ENCODE measurements at places on chromosomes 12 and 14.

- no peak for DNase-seq
Measured at GRCh38 chr12:52533686-52534470, 13.7 kb upstream of the KRT5 start.

DNA sequence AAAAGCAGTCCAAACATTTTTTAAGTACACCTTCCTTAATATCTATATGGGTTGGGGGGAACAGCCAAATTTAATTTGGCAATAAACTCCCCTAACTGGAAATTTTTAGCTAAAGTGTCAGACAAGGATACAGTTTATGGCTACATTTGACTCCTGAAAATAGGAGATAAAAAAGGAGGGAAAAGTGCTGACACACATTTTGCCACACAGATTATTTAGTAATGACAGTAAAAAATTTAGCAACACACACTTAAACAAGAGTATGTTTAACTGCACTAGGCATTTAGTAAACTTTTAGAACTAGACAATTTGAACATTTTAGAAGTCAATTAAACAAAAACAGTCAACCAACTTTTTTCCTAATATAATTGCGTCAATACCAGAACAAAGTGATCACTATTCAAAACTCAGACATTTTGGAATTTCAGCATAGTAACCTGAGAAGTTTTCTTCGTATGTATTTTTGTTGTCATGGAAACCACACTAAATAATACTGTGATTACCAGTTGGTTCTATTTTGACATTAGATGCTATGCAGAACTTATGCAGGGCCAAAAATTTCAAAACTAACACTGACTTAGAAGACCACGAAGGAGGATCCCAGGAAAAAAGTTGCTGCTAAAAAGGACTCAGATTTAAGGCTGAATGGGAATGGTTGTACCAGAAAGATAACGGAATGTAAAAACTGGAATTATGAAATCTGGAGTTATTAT, 13.4 kb downstream of the GMFB start:
- no peak for DNase-seq

DNA sequence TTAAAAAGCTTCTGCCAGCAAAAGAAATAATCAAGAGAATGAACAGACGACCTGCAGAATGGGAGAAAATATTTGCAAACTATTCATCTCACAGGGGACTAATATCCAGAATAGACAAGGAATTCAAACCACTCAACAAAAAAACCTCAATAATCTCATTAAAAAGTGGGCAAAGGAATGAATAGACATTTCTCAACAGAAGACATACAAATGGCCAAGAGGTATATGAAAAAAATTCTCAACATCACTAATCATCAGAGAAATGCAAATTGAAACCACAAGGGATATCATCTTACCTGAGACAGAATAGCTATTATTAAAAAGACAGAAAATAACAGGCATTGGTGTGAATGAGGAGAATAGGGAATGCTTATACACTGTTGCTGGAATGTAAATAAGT, 270.0 kb downstream of the DACT1 start:
- DNase-seq = no peak

DNA sequence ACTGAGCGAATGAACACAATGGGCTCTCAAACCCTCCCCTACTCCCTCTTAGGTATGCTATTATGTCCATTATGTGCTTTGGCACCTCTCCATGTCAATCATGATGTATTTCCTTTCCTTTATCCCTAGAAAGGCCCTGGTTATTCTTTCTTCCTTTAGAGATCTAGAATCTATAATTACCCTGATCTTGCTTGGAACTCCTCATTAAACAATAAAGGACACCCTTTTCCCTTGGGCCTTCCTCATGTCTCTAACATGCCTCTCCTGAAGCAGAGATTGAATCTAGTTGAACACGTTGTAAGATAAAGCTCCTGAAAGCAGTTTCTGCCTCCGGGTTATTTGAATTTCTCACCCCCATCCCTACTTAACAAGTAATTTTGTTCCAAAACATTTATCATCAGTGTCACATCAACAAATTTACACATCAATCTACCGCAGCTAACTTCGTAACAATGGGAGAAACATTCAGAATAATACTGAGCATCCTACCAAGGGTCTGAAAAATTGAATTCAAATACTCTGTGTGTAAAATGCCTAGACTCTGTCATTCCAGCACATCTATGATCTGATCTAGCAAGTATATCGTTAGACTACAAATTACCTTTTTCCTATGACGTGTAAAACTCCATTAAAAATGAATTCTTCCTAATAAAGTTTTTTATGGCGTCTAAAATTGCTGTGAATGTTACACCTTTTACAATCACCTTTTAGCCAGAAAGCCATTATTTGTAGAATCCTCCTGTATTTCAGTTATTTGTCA, 5.4 kb downstream of the USP44 start:
- no peak for DNase-seq

DNA sequence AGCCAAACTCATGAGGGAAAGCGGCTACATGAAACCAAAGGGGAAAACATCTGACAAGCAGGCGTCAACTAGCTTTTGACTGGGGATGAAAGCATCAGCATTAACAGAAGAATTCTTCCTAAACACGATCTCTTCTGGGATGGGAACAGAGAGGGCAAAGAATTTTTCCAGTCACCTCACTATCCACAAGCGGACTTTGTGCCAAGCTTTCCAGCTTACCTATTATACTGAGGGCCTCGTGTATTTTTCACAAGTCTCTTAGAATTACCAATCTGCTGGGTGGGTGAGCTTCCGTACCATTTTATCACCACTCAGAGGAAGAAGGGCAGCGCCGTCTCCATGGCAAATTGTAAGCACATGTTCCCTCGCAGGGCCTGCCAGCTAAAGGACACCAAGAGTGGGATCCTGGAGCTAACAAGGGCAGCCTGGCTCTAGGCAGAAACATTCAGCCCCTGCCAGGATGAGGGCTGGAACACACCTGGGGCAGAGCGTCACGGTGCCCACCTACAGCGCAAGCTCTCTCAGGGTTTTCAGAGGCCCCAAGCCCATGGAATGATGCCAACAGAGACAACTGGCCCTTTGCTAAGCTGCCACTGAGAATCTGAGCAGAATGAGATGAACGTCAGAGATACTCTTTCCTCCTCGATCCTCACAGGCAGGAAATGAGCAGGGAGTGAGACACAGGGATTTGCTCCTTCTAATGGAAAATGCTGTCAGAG, 74.6 kb downstream of the CHGA start:
- DNase-seq = no peak

GRCh38 chr12:93621986-93622385, 49.5 kb downstream of the SOCS2 start:
- DNase-seq = no peak

GRCh38 chr12:53300187-53300586, 692 bp downstream of the MYG1 start:
- DNase-seq = peak; percentile 8

DNA sequence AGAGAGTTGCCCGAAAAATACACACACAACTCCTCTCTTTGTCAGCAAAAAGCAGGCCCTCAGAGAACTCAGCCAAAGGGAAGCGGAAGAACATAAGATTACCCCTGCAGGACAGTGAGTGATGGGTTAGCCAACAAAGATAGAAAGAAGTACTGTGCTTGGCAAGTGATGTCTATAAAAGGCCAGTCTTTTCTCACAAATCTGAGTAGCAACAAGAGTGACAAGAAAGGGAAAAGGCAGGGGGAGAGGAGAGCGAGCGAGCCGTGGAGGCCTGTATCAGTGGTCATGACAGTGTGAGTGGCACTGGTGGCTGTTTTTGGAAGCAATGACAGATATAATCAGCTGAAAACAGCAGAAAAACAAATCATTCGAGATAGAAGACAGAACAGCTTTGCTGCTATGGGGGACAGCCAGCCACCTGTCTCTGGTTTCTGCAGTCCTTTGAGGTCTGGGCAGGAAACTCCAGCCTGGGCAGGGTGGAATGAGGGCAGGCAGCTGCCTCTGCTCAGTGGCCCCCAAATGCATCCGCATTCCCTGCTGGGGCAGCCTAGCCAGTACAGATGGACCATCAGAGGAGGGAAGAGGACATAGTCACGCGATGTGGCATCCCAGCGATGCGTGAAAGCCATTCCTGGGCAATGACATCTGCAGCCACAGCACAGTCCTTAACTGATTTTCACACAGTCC, 74.7 kb downstream of the TRIM9 start:
- DNase-seq = no peak

GRCh38 chr12:46214668-46215436, 54.0 kb downstream of the SLC38A1 start:
- DNase-seq = peak; percentile 70

GRCh38 chr12:113092607-113093408, 36.3 kb downstream of the DTX1 start:
- DNase-seq = no peak

DNA sequence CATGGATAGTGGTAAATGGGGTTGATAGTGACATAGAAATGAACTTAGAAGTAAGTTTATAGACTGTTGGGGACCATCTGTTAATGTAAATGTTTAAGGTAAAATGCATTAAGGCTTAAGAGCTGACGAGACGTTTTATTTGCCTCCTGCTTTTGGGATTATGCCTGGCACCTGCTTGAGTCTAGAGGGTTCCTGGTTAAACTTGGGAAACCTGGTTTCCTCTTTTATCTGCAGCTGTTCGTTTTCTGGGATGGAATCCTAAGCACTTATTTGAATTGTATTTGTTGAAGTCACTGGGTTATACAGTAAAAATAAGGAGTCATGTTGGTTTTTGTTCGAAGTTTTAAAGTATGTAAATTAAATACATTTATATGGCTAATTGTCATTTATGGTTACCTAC, 914.7 kb downstream of the NRXN3 start:
- no peak for DNase-seq

- DNase-seq = no peak
Measured at GRCh38 chr12:107843351-107844311, 69.1 kb downstream of the ASCL4 start.

GRCh38 chr12:79618848-79619404, 71.8 kb downstream of the PAWR start:
- DNase-seq = no peak

- no peak for DNase-seq
Measured at GRCh38 chr12:120453060-120453750, 7.0 kb downstream of the GATC start.

DNA sequence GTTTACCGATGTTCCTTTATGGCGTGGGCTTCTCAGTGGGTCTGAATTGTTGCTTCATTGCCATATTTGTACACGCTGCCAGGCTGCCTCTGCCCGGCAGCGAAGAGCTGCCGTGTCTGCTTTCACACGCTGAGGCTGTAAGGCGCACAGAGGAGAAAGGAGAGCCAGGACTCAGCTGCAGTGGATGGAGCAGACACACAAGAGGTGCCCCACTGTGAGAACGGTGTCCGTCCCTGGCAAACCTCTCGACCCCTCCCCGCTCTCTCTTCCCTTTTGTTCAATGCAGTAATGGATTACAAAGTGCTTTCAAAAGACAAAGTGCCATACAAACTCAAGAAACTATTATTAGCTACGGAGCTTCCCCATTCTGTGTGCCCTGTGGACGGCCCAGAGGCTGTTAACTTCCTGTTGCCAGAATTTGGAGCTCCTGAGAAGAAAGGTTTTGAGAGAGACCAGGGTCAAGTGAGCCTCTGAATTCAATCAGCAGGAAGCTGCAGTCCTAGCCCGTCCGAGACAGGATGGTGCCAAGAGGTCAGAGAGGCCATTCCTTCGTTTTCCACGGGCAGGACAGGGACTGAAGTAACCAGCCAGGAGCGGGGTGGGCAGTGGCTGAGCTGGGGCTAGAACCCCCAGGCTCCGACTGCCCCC, 15.8 kb downstream of the CCND2 start:
- no peak for DNase-seq

DNA sequence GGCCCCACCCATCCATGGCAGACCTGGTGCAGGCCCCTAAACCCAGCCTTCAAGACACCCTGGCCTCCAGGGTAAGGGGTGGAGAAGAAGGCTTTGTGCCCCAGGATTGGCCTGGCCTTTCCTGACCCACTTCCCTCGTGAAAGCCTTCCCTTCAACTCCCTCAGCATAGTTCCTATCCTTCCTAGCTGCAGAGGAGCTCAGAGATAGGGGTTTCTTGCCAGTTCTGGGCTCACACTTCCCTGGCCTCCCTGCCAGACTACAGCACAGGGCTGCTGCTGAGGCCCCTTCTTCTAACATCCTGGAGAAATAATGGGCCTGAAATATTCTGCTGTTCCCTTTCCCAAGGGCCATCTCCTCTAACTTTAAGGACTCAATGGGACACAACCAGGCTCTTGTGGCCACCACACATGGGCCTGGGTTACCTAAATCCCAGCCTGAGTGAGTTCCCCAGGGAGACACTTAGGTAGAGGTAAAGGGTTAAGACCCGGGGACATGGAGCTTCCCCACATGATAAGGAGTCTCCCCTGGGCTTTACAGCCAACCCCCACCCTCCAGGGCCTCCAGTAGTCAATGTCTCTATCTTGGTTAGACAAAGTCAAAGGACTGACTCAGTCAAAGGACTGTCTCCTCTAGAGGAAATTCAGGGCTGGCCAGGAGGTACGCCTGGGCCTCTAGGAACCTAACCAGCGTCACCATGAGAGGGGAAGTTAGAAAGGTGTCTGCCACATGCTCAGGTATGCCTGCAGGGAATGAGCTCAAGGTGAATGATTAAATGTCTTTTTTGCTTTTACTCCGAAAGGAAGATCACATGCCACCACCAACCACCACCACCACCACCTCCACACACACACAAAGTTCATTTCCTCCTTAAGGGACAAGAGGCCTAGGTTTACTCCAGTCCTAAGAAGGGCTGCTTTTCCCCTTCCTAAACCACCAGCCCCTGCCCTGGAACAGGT, 7.1 kb downstream of the ZFP36L1 start:
- no peak for DNase-seq

- no peak for DNase-seq
Measured at GRCh38 chr12:130873825-130874224, 2.0 kb downstream of the RAN start.

- no peak for DNase-seq
Measured at GRCh38 chr12:100533376-100533775, 40.1 kb upstream of the GAS2L3 start.

DNA sequence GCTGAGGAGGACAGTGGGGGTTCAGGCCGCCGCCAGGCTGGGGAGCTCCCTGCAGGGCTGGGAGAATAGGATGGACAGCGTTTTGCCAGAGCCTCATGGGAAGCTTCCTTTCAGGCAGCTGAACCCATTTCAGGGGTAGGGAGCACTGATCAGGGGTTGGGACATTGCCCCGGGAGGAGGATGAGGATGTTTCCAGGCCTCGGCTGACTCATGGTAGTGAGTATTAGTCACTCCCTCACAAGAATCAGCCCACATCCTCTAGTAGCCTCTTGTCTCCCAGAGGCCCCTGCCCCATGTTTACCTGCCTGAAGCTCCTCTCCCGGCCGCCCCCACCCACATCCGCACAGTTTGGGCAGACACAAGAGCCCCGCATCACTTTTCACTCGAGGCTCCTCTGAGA, 89.8 kb downstream of the ZFP36L1 start:
- DNase-seq = no peak

- DNase-seq = no peak
Measured at GRCh38 chr12:106332536-106332935, 25.0 kb upstream of the POLR3B start.

DNA sequence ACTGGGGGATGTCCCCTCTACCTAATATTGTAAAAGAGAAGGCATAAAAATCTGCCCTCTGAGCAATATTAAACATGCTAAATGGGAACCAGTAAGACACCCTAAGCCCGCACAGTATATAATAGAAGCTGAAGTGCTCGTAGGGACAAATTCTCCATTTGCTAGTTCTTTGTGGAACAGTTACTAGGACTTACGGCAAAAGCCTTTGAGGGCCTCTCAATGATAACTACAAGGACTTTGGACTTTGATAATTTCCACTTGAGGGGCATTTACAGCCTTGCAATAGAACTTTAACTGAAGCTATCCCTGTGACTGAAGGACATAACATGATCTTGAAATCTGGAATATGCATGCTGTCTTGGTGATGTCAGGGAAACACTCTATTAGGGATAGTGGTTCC, 111.5 kb upstream of the IFNG-AS1 start:
- no peak for DNase-seq

- no peak for DNase-seq
Measured at GRCh38 chr12:15592934-15593333, 196.3 kb downstream of the EPS8 start.

Data from activated T-cell treated with anti-CD3 and anti-CD28 coated beads for 48 hours (primary cell).